ENCODE measurements at places on chromosomes 12 and 14. TPM values are rescaled to one million over a fixed set of nuclear protein-coding genes. Genes with fewer than 3 reads are reported as not detected.

The CLEC4A gene
- total RNA-seq: 0.70 TPM

- DNase-seq: no peak
These were observed 6.6 kb downstream of the PTHLH start for GRCh38 chr12:27965966-27966365.

DNA sequence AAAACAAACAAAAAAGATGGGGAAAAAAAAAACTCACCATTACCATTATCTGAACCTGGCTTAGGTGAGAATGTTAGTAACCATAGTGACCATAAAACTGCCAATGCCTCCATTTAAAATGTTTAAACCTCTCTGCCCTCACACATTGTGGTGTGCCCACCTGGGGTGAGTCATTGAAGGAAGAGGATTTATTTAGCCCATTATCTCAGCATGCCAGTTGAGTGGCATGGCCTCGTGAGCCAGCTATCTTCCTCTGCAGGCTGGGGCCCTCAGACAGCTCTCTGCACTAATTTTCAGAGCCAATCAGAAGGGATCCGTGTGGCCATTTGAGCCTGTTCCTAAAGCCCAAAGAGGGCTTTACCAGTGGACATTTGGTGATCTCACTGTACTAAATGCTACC is 81.8 kb upstream of the CCDC198 start:
- no peak for DNase-seq

DNA sequence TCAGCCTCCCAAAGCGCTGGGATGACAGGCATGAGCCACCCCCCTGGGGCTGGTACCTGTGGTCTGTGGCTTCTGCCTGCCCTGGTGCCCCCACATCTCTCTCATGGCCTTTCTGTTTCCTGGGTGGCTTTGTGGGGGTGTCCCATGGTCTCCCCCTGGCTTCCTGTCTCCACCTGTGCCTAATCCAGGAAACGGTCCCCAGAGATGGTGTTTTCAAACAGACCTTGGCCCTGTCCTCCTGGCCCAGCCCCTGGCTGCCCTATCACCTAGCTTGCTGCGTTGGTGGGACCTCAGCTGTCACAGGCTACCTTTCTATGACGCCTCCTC is 18.1 kb downstream of the MEG3 start:
- no peak for DNase-seq

The KLRG1 gene
- total RNA-seq: 4.1 TPM

DNA sequence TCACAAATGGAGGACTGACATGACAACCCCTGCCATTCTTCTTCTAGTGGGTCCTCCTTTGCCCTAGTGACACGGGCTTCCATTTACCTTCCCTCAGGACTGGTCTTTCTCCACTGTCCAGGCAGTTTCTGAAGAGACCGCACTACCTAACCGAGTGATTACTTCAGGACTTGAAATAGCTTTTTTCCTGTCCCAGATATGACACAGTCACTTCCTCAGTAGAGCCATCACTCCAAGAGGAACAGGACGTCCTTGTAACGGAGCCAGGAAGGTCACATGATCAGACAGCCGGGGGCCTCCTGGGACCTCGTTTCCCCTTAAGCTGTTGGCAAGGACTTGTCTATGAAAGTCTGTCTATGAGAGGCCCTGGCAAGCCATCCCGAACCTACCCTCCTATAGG is 62.3 kb downstream of the FOS start:
- no peak for DNase-seq

The CEBPE gene
- total RNA-seq: not detected

- DNase-seq: no peak
These were observed 5.5 kb upstream of the FZD10 start for GRCh38 chr12:130156652-130157275.

The GLS2 gene
- total RNA-seq: 1.5 TPM

- no peak for DNase-seq
These were observed 17.5 kb downstream of the CHPT1 start for GRCh38 chr12:101714877-101715444.

The FAIM2 gene
- total RNA-seq: 0.67 TPM

- DNase-seq: no peak
These were observed 6.4 kb downstream of the GAS2L3 start for GRCh38 chr12:100579844-100580243.

- DNase-seq: no peak
These were observed 6.0 kb downstream of the ZBTB39 start for GRCh38 chr12:57000393-57000792.

DNA sequence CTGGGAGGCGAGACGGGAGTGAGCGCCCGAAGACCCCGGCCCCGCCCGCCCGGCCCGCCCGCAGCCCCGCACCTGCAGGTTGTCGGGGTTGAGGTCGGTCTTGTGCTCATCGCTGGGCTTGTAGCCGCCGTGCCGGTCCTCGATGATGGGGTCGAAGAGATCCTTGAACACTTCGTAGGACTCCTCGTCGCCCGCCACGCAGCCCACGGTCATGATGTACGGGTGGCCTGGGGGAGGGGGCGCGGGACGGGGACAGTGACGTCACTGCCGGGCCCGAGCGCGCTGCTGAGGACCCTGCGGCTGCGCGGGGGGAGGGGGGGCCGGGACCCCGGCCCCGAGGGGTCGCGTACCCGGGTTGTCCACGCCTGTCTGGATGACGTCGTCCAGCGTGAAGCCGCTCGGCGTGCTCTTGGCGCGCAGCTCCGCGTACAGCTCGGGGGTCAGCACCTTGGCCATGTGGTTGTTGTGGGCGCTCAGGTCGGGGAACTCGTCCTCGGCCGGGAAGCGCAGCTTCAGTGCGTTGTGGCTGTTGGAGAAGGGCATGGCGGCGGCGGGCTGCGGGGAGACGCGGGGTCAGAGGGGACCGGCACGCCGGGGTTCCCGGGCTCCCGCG is 573 bp downstream of the CKB start:
- DNase-seq: peak; percentile 68

DNA sequence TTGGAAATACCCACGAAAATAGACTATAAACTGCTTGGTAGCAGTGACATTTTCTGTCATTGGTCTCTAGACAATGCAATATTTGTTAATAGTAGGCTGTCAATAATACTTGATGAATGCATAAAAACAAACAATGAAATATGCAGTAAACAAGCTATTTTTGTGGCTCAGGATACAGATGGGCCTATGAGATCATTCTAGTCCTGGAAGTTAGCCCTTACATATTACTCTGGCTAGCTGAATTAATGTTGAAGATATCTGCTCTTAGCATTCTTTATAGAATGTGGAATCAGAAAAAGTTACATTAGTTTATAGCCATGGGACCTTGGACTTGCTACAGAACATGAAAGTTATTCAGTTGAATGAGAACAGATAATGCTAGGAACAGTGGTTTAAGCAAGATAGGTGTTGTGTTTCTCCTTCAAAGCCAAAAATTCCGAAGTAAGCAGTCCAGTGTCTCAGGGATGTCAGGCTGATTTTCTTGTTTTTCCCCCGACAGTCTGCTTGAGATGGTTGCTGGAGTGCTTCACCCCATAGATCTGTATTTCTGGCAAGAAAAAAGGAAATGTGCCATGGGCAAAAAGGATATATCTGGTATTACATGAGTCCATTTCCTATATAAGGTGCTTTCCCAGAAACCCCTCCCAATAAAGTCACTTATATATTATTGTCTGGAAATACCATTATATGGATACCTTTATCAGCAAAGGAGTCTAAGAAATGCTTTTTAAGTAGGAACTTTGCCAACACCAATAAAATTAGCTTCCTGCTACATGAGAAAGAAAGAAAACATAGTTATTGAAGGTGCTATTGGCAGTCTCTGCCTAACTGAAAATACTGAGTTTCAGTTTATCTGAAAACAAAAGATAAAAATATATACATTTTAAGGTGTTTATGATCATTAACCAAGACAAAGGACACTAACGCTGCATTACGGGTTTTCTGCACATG is 619.4 kb upstream of the ATP2B1 start:
- no peak for DNase-seq

The HOXC5 gene
- not detected for total RNA-seq

DNA sequence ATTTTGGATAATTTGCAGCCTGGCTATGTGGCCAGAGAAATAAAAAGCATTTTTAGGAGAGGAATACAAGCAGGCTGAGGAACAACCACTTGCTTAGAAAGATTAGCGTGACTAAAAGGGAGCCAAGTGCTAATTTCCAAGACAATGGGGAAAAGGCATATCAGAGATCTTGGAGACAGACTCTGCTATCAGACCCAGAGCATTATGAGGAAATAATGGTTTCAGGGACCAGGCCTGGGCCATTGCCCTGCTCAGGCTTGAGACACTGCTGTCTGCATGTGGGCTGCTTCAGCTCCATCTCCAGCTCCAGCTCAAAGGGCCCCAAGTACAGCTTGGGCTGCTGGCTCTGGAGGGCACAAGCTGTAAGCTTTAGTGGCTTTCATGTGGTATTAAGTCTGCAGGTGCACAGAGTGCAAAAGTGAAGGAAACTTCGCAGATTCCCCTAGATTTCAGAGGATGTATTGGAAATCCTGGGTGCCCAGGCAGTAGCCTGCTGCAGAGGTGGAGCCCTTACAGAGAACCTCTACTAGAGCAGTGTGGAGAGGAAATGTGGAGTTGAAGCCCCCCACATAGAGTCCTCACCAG is 449.2 kb downstream of the ZFP36L1 start:
- no peak for DNase-seq

DNA sequence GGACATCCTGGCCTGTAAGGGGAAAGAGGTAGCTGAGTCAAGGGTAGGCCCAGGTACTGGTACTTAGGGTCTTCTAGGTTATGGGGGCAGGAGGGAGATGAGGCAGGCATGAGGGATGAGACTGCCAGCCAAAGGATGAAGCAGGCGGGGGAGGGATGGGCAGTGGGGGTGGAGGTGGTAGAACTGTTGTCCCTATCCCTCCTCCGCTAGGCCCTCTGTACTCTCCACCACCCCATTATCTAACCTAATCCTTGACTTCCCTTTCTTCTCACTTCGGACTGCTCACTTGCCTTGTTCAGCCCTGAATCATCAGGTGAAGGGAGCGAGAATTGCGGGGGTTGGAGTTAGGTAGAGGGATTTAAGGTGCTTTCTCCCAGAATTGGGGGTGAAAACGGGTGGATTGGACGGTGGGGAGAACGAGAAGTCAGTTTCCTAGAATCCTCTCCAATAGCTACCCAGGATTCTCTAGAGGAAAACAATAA is 562 bp downstream of the PAN2 start:
- no peak for DNase-seq

The MMP17 gene
- 1.4 TPM for total RNA-seq

The PPP1R1A gene
- 0.75 TPM for total RNA-seq

DNA sequence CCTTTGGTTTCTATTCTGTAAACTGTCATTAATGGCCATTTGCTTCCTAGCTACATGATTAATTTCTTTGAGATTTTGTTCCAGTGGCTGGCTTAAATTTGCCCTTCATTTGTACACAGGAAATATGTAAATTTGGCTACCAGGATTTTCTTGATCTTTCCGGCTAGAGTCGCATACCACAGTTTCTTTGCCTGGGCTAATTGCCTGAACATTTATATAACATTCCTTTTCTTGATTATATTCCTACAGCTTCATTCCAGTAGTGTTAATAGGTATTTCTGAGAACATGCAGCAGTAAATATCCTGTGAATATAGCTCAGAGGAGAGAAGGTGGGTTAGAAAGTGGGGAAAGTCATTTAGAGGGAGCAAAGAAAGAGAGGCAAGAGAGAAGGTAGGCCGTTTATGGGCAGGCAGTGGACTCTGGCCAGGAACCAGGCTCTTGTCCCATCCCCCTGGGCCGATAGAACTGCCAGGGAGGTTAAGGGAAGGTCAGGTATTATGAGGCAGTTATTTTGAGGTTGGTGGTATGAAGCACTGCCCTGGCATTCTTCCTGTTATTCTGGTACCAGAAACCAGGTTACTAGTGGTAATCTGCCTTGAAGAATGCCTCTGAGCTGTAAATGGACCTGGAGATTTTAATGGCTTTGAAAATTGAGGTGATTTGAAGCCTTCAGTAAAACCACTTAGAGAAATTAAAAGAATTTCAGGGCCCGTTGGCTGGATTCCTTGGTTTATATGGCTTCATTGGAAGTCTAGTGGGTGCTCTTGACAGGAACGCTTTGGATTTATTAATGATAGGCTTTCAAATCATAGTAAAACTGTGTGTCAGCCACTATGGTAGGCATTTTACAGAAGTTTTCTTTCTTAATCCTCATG is 4.4 kb downstream of the RNF10 start:
- peak; percentile 75 for DNase-seq

DNA sequence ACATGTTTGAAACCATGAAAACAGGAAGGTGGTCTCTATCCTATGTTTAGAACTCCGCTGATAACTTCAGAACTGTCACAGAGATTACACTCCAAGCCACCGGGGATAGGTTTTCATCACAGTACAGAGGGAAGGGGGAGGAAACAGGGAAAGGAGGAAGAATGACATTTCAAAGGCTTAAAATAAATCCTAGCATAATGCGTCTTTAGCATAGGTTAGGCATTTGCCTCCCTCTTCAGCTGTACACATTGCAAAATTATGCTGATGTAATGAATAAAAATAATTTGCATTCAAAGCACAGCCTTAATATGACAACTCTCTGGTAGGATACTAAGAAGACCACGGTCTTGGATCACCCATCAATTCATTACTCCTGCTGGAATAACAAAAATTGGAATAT is 54.3 kb upstream of the PYGL start:
- no peak for DNase-seq

The CHMP4A gene
- total RNA-seq: 67.8 TPM

- DNase-seq: no peak
These were observed 2.2 kb upstream of the EML1 start for GRCh38 chr14:99790978-99791376.

The PDZRN4 gene
- 0.78 TPM for total RNA-seq

DNA sequence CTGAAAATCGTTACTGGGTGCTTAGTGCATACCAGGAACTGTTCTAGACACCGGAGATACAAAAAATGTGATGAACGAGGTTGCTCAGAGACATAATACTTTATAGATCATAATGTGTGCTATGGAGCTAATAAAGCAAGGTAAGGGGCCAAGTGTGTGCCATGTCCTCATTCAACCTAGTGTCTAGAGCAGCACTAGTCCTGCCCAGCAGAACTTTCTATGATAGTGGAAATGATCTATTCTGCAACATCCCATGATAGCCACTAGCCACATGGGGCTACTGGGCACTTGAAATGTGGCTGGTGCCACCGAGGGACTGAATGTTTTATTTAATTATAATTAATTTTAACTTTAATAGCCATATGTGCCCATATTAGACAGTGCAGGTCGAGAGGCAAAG is 15.6 kb downstream of the NUAK1 start:
- no peak for DNase-seq

GRCh38 chr14:99628887-99629618 is 15.9 kb upstream of the HHIPL1 start:
- peak; percentile 81 for DNase-seq

The CACNA1C gene
- 5.5 TPM for total RNA-seq

DNA sequence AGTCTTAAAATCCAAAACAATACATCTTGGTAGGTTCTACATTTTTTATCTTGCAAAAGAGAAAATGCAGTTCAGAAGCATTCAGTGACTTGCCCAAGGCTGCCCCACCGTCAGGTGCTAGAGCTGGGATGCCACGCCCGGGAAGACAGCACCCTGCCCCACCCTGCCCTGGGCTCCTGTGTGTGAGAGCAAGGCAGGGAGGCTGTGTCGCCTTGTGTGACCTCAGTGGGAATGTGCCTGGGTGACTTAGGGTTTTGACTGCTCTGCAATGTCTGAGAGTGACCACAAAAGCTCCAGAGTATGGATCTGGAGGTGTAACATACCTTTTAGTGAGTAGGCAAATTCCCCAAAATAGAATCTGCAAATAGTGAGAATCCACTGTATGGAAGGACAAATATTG is 60.0 kb downstream of the AACS start:
- peak; percentile 82 for DNase-seq
